ENCODE measurements at places on chromosomes 2 and 18.
A peak's percentile ranks its signal among the peaks of the same experiment; 100 is the strongest.

DNA sequence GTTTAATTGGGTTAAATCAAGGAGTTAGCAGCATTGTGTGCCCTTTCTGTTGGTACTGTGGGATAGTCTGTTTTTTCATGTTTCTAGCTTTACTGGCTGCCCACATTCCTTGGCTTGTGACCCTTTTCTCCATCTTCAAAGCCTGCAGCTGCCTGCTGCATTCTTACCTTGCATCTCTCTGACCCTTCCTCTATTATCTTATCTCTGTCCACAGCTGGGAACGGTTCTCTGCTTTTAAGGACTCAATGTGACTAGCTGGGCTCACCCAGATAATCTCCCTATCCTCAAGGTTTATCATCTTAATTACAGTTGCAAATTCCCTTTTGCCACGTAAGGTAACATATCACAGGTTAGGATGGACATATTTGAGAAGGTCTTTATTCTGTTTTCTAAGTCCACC lies 199.7 kb downstream of the KCNS3 start:
- no peak for DNase-seq

DNA sequence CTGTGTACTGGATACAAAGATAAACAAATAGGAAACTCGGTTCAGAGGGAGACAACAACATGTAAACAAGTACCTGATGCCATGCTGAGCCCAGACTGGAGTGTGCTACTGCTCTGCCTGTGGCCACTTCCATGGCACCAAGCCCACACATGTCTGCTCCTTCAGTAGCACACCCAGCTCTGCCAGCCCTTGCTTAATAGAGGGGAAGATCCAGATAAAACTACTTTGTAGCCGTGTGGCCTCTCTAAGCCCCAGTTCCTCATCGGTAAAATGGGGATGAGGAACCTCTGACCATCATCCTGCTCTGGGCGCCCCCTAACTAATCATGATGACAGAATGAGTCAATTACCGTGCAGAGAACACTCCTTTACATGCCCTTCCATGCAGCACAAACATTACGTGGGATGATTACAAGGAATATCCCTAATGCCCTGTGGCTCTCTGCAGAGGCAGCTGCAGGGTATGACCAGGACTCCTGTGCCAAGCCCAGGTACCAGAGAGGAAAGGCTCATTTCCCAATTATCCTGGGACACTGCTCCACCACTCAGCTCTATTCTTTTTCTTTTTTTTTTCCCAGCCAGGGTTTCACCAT lies 34.9 kb downstream of the DNMT3A start:
- peak; percentile 75 for DNase-seq

- DNase-seq = no peak
These were observed 21.0 kb downstream of the AGAP1 start for GRCh38 chr2:235514627-235515363.

GRCh38 chr2:141630407-141630930 lies 500.3 kb downstream of the LRP1B start:
- no peak for DNase-seq

- no peak for DNase-seq
These were observed 163.9 kb downstream of the DOK6 start for GRCh38 chr18:69564602-69565001.

DNA sequence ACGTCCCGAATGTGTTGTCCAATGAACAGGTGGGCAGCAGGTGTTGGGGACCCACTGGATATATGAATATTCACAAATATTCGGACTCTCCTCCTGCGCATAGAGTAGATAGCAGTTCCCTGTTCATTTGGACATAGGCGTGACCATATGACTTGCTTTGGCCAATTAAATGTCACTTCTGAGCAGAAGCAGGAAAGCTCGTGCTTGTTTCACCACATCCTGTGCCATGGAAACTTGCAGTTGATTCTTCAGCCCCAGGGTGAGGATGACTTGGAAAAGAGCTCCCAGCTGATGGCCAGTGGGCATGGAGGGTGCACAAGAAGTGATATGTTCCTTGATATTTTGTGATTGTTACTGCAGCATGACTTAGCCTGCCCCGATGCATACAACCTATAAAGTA lies 52.6 kb downstream of the PTPRM start:
- no peak for DNase-seq

DNA sequence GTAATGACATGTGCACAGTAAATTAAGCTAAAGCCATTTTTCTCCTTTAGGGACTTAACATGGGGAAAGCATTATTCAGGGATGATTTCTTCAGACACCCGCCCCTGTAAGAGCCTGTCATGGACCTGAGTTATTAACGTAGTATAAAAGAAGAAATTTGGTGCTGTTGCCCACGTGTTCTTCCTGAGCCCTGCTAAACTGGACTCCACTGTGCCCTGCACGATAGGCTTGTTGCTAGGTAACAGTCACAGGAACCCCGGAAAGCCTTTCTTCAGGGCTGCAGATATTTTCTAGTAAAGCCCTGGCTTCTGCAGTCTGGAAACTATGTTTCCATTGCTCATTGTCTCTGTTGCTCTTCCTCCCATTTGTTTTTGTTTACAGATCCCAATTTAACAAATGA lies 157.9 kb downstream of the LRRC30 start:
- no peak for DNase-seq

DNA sequence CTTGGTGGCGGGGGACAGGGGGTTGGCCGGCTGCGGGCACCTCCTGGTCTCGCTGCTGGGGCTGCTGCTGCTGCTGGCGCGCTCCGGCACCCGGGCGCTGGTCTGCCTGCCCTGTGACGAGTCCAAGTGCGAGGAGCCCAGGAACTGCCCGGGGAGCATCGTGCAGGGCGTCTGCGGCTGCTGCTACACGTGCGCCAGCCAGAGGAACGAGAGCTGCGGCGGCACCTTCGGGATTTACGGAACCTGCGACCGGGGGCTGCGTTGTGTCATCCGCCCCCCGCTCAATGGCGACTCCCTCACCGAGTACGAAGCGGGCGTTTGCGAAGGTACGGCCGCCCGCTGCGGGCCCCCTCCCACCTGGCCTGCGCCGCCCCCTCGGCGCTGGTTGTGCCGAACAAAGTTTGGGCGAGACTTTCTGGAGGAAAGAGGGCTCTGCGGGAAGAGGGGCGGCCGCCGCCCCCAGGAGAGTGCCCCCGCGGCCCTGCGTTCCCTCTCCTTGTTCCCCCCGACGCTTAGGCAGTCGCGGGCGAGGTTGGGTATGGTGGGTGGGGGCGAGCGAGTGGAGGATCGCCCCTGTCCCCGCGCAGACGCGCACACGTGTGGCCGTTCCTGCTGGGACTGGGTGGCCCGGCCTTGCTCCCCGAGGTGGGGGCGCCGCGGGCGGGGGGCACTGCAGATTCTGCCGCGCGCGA lies 866 bp downstream of the CRIM1 start:
- DNase-seq = peak; percentile 30

- DNase-seq = no peak
These were observed 19.5 kb upstream of the ZNF516 start for GRCh38 chr18:76514573-76514972.

DNA sequence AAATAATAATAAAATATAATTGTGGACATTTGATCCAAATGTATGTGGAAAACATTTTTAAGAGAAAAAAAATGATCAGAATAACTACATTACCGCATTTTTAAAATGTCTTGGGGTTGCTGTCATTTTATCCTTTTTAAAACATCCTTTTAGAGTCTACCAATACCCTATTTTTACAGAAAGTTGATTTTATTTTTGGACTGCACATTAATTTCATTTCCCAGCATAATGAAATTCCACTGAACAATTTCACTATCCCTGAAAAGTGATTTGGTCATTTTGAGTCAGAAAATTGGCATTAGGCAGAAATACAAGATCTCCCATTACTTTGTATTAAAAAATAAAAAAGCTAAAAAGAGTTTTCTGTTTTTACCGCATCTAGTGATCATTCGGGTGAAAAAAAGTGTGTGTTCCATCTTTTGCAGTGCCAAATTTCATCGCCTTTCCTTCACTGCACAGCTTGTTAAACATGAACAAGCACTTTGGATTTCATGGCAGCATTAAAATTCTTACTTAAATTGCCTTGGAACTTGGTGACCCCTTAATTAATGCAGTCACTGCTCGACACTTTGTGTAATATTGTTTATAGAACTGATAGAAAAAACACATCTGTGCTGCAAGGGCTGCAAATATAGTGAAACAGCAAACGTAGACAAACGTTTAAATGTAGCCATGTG lies 611.7 kb downstream of the TSN start:
- no peak for DNase-seq

DNA sequence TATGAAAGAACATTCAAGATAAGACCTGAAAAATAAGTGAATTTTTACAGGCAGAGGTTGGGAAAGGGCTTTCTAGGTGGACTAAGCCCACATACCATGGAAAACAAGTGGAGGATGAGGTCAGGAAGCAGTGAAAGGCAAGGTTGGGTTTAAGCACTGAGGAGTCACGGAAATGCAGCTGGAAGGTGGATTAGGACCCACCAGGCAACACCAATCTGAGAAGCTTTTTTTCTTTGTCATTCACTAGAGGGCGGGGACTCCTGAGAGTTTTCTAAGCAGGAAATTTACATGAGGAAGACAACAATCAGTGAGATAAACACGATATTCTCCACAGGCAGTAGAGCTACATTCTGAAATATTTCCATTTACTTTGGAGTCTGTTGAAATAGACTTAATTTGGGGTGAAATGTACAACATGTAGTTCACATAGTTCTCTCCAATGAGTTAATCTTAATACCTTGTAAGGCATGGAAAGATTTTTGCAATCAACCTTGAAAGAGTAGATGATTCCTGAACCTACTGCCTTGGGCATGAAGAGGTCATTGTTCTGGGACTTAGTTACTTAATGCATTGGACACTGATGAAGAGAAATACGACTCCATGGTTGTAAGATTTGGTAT lies 40.7 kb downstream of the VIT start:
- DNase-seq = no peak

- DNase-seq = no peak
These were observed 182.7 kb upstream of the LHCGR start for GRCh38 chr2:48938231-48938630.

GRCh38 chr2:136005462-136006196 lies 20.2 kb upstream of the DARS1 start:
- DNase-seq = no peak

GRCh38 chr2:157989227-157989626 lies 112.4 kb upstream of the UPP2 start:
- DNase-seq = no peak

DNA sequence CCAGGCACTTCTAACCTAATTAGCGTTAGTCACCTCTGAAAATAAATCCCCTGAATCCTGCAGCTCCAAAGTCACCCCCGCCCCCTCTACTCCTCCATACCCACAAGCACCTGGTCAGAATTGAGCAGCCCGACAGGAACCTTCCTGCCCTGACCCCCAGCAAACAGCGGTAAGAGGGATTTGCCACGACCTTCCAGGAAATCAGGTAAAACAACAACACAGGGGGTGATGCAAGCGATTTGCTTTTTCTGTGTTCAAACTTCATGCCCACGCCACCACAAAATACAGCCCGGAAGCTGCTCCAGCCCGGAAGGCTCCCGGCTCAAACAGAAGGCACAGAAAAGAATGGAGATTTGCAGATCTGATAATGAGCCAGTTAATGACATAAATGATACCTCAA lies 367.1 kb downstream of the GPD2 start:
- DNase-seq = no peak

- no peak for DNase-seq
These were observed 552.8 kb upstream of the PKDCC start for GRCh38 chr2:41495050-41495449.

- DNase-seq = no peak
These were observed 40.2 kb downstream of the ONECUT2 start for GRCh38 chr18:57475408-57475807.

GRCh38 chr18:61677435-61677970 lies 215.3 kb downstream of the RNF152 start:
- no peak for DNase-seq

DNA sequence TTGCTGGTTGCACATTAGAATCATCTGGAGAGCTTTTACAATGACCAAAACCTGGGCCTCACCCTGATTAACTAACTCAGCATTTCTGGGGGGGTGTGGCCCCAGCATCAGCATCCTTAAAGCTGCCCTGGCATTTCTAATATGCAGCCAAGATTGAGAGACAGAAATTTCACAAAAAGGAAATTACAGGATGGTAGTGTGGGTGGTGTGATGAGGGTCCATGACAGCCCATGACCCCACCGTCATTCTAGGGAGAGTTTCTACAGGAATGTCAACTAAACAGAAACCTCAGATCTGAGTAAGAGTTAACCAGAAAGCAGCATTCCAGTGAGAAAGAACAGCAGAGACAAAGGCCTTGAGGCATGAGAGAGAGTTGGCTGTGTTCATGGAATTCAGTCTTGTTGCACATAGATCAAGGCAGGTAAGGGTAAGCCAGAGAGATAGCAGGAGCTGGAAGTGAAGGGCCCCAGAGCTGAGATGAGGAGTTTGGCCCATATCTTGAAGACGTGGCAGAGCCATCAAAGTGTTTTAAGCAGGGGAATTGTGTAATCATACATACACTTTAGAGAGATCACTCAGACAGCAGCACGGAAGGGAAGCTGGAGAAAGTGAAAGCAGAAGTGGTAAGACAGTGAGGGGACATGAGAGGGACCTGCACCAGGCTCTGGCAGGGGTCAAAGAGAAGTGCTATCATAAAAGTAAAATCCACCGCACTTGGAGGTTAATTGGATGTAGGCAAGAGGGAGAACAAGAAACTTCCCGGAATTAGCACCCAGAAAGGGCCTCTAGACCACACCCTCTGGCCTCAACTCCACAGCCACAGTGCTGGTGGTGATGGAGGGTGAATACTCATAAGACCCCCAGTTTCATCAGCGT lies 7.8 kb upstream of the TRABD2A start:
- DNase-seq = peak; percentile 92

GRCh38 chr2:65818873-65819451 lies 386.6 kb upstream of the SPRED2 start:
- no peak for DNase-seq

DNA sequence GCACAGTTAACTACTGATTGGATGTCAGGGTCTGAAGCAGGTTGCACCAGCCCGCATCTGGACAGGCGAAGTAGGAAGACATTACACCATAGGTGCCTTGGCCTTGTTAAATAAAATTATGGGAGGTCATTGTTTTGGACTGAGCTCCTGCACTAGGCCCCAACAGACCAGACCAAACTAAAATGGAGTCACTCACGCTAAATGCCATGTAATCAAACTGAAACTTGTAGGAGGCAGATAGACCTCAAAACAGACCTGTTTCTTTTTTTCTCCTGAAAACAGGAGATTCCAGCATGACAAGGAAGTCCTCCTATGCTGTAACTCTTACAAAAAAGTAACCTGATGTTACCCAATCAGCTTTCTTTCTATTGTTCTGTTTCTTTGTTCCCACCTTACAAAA lies 15.5 kb upstream of the NFU1 start:
- no peak for DNase-seq

DNA sequence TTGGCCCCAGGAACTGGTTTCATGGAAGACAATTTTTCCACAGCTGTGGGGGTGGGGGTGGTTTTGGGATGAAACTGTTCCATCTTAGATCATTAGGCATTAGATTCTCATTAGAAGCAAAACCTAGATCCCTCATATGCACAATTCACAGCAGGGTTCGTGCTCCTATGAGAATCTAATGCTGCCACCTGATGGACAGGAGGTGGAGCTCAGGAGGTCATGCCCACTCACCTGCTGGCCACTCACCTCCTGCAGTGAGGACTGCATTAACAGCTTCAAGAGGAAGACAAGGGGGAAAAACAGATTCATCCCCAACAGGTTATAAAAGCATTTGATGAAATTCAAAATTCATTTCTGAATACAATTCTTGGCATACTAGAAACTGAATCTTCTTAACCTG lies 38.5 kb downstream of the THAP4 start:
- DNase-seq = no peak

Data from CD14-positive monocyte (primary cell).